ENCODE measurements at places on chromosomes 5 and 9.

DNA sequence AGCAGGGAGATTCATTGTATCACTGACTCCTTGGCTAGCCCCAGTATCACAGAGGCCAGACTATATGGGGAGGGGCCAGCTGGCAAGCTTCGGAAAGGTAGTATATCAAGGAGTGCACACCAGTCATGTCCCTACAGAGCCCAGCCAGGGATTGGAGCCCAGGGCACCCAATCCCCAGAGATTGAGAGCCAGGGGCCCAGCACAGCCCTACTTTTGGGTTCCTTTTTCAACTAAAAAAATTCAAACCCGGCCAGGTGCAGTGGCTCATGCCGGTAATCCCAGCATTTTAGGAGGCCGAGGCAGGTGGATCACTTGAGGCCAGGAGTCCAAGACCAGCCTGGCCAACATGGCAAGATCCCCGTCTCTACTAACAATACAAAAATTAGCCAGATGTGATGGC is 5.4 kb upstream of the MYORG start:
- no peak for DNase-seq

DNA sequence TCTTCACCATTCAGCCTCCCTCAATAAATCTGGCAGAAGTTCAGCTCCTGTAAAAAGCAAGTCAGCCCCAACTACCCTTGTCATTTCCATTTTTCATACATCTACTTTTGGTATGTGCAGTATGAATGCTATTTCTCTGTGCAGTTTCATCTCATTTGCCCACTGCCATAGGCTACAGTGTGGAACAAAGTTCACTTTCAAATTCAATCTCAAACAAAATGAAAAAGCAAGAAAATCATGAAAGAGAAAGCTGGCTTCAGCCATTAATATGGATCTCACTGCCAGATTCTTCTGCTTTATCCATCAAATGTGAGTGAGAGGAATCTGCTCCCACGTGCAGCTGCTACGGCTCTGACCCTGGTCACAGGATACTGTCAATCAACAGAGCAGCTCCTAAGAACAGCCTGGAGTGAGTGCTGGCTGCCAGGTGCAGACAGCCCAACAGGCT is 494.2 kb downstream of the ZNF608 start:
- DNase-seq = no peak

GRCh38 chr5:93580927-93581445 is at the start of gene NR2F1-AS1:
Gene NR2F1-AS1, minus strand, starts transcription at chr5:93581219.
- DNase-seq = no peak

- DNase-seq = no peak
These were observed 15.1 kb downstream of the HNRNPK start for GRCh38 chr9:83964973-83965349.

- DNase-seq = no peak
These were observed 1055.7 kb downstream of the PTPRD start for GRCh38 chr9:9556865-9557803.

GRCh38 chr5:71601222-71602026 is 14.3 kb downstream of the MCCC2 start:
- DNase-seq = peak; percentile 48

GRCh38 chr9:89984214-89984613 is 379.4 kb downstream of the GADD45G start:
- no peak for DNase-seq

GRCh38 chr9:13513716-13514444 is 234.4 kb upstream of the MPDZ start:
- DNase-seq = no peak

GRCh38 chr5:122999947-123000563 is 36.5 kb downstream of the PPIC start:
- DNase-seq = no peak

- DNase-seq = no peak
These were observed 29.8 kb downstream of the MYO10 start for GRCh38 chr5:16906255-16906654.

DNA sequence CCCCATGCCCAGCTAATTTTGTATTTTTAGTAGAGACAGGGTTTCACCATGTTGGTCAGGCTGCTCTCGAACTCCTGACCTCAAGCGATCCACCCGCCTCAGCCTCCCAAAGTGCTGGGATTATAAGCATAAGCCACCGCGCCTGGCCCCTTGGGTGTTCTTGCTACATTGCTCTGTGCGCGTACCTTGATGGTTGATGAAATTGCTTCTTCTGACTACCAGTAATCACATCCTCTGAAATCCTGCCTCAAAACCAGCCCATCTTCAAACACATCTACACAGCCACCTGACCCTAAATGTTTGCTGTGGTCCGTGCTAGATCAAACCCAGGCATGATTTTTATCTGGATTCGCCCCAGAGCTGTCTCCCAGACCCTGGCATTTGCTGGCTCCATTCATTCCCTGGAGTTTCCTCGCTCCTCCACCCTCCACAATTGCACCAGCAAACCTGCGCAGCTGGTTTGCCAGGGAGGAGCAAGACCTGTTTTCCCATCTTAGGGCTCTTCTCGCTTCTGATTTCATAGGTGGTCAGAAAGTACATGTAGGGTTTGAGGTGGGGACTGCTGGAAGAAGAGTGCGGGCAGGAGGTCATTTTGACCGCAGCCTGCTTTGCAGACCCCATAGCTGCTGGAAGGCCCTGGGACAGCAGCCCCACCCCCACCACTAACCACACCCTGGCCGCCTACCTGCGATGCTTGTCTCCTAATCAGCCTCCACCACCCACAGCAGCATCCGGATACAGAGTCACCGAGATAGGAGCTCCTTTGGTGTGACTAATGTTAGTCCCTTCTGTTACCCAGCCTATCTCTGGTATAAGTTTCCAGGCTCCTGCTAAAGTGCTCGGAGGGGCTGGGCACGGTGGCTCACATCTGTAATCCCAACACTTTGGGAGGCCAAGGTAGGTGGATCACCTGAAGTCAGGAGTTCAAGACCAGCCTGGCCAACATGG is 22.7 kb downstream of the SWI5 start:
- no peak for DNase-seq

DNA sequence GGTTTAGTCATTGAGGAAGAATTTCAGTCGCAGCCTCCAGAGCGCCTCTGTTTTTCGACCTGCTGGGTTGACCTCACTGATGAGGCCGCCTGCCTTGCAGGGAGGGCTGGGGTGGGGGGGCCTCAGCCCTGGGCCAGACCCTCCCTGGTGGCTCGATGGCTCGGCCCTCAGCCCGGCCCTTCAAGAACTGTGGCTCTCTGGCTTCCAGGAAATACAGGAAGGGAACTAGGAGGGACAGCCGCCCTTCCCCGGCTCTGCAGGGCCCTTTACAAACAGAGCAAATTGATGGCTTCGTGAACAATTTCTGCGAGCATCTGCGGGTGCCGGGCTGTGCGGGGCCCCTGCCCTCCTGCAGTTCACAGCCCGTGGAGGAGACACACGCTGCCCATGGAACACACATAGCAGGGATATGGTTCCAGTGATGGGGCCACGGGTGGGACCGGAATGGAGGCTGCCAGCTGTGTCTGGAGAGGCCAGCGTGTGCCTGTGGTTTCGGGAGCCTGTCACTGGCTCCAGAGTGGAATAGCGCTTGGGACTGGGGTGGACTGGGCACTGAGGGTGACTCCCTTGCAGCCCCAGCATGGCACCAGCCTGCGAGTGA is 39.6 kb downstream of the COL5A1 start:
- no peak for DNase-seq

- DNase-seq = no peak
These were observed 103.7 kb downstream of the ARL15 start for GRCh38 chr5:54206580-54207229.

DNA sequence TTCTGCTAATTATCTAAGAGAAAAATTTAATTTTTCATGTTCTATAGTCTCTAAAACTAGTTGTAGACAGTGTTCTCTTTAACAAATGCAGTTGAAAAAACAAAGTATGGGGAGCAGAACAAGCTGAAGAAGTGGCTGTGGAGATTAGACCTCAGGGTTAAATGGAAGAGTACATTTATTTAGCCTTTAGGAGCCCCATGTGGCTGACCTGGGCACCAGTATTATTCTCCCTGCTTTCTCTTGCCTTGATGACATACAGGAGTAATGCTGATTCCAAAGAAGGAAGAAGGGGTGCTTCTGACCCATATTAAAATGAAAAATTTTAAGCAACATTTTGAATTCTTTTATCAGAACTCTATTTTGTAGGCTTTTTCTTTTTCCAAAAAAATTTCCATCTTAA is 312.3 kb upstream of the RIOK2 start:
- DNase-seq = no peak

DNA sequence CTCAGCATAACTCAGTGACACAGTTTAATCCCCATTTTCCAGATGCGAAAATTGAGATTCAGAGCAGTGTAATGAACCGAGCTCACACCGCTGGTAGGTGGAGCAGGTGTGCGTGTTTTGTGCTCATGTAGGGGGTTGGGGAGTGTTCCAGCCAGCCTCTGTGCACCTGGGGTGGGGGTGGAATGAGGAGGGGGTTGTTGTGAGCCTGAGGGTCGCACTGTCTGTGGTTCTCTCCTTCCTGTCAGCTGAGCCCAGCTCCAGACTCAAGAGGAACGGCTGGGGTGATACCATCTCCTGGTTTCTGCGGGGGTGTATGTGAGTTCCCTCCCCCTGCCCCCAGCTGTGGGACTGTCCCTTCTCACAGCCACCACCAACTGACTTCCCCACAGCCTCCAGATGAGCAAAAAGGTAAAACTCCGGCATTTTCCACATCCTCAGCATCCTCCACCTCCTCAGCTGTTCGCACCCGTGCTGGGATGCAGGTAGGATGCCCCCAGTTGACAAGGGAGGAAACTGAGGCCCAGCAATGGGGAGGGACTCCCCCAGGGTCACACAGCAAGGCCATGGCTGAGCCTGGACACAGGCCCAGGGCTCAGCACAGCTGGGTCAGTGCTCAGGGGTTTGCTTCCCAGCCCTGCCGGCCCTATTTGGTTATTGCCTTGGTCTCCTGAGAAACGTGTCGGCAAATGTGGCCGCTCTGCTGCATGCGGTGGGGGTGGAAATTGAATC is 2.1 kb downstream of the SH2D3C start:
- peak; percentile 38 for DNase-seq

GRCh38 chr5:179115307-179115706 is 55.1 kb downstream of the ZNF354C start:
- DNase-seq = no peak

DNA sequence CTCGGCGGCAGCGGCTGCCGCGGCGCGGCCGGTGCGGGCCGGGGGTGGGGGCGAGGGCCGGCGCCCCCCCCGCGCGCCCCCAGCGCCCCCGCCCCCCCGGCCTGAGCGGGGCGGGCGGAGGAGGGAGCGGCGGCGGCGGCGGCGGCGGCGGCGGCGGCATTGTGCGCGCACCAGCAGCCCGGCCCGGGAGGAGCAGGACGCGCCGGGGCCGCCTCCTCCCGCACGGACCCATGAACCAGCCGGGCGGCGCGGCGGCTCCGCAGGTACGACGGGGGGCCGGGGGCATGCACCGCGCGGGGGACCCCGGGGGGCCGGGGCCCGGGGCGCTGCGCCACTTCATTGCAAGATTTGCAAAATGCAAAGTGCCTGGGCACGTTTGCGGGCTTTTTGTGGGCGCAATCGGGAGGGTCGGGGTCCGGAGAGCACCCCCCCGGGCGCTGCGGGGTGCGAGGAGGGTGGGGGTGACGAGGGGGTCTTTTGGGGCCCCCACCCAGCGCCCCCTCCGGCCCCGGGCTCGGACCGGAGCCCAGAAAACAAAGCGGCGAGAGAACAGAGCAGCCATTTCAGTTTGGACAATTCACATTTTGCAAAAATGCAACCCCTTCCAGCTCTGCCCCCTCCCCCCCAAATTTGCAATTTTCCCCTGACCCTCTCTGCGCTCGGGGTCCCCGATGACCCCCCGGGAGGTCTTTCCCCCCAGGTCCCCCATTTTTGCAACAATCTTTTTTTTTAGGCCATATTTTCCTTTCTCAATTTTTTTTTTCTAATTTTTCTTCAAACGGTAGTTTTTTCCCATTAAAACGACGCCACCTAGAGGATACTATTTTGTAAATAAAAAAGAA is at the start of gene ZNF618:
TSS of gene ZNF618 (plus strand) at position 159 of the 842 bp plus-strand sequence. CDS start at position 231, 72 bp downstream.
- no peak for DNase-seq

- DNase-seq = no peak
These were observed 84.2 kb downstream of the FNBP1 start for GRCh38 chr9:129958796-129959195.

GRCh38 chr5:43623048-43623680 is 20.2 kb downstream of the NNT start:
- no peak for DNase-seq

DNA sequence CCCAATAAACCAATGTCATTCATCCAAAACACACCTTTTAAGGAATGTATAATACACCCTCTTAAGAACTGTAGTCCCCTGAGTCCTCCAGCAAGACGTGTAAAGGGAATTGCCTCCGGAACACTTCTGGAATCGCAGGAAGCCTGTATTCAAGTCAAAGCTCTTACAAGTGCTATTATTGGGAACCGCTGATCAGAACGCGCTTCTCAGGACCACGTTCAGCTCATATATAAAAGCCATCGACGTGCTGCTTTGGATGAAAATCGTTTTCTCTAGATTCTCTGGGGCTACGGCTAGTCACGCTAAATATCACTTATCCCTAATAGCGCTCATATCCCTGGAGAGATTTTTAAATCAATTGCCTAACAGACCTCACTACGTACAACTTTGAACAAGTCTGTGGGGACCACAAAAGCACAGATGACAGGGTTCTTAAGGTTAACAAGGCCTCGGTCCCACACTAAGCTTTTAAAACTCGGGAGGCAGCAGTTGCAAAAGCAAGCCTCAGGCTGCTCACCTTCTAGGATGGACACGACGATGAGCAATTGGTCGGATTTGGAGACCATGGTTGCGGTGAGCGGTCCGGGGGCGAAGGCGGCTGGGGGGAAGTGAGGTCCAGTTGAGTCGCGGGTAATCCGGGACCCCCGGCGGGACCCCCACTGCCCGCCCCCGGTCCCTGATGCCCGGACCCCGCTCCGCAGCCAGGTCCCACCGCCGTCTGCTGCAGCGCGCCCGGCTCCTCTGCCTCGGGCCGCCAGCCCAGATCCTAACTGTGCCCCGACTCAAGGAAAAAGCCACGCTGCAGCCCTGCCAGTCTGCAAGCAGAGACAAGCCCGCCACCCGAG is 548 bp downstream of the CEP120 start:
- DNase-seq = no peak
